ENCODE measurements at places on chromosomes 5 and 9. TPM values are rescaled to one million over a fixed set of nuclear protein-coding genes. Genes with fewer than 3 reads are reported as not detected.
A peak's percentile ranks its signal among the peaks of the same experiment; 100 is the strongest.

Gene UGT3A1
- not detected for total RNA-seq

Gene CBY3
- total RNA-seq, result not detected

Gene WHRN
- total RNA-seq, result 3.2 TPM

Gene BRIX1
- total RNA-seq, result 19.0 TPM

Gene PCDHGB5
- 9.3 TPM for total RNA-seq

Gene RALGDS
- 449 TPM for total RNA-seq

Gene DMAC1
- 22.2 TPM for total RNA-seq

Gene FBXO4
- 1.0 TPM for total RNA-seq

Gene BNC2
- total RNA-seq, result 15.2 TPM

Gene SLC6A7
- not detected for total RNA-seq

GRCh38 chr5:6902597-6902996 lies 189.4 kb downstream of the TENT4A start:
- peak; percentile 66 for DNase-seq

GRCh38 chr5:179879003-179879689 lies 20.5 kb upstream of the MRNIP start:
- DNase-seq, result no peak

DNA sequence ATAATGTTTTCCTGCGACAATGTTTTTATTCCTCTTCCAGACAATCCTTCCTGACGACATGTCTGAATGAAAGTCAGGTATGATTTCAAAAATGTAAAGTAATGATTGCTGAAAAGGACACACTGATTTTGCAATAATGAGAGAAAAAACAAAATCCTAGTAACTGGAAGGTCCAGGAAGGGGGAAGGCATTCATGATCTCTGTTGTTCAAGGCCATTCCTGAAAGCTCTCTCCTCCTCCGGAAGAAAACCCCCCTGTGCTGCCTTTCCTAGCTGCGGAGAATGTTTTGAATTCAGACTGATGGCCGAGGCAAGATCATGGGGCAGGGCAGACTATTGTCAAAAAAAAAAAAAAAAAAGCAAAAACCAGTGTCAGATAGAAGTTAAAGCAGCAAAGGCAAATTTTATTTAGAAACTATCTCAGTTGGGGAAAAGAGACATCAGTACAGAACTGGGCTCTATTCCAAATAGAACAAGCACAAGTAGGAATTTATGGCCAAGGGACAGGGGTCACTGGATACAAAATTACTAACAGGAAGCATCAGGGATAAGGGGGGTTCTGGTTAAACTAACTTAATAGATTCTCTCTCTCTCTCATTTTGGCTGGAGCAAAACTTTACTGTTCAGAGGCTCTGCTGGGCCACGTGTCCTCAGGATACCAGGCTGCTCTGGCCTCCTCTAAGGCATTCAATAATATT lies 36.5 kb upstream of the CTSV start:
- no peak for DNase-seq

DNA sequence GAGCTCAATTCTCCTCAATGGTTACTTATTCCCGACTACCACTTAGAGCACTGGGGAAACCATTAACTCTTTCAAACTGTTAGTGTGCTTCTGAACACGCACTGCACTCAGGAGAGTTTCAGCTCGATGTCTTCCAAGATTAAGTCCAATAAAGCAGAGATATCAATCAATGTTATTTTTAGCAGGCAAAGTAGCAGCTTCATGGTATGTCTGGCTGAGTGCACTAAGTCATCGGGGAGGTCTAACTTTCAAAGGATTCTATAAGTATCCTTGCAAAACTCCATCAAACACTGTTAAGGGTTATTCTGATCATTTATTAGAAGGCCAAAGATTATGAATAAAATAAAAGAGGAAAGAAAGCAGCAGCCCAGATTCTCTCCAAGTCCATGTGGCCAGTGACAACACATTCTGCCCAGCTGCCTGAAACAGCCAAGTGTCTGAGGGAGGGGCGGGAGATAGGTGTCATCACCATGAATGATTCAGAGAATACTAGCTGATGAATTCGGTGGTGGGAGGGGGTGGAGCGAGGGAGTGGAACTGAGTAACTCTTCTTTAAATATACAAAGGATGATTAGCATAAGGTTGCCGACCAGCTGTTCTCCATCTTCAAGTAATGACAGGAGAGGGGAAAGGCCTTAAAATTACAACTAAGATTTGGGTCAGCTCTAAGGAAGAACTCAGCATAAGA lies 21.3 kb downstream of the NREP start:
- peak; percentile 78 for DNase-seq

DNA sequence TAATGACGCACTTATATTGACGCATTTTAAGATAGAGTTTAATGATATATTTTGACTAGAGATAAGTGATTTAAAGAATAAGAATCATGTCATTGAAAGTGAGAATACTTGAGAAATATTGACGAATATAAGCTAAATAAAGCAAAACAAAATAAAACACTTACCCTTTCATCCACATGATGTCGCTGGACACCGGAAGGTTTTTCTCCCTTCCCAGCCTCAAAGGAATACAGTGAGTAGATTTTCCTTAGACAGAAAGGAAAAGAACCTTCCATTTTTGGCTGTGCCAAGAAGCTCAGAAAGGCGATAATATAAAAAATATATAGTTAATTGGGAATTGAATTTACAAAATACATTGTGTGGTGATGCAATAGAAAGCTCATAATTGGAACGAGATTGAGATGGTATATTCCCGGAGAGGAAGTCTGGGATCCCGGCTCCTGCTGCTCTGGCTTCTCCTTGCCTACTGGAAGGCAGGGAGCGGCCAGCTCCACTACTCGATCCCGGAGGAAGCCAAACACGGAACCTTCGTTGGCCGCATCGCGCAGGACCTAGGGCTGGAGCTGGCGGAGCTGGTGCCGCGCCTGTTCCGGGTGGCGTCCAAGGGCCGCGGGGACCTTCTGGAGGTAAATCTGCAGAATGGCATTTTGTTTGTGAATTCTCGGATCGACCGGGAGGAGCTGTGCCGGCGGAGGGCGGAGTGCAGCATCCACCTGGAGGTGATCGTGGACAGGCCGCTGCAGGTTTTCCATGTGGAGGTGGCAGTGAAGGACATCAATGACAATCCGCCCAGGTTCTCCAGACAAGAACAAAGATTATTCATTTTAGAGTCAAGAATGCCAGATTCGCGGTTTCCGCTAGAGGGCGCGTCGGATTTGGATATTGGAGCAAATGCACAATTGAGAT lies at the start of gene PCDHA5:
Gene PCDHA5 (plus strand): TSS at position 239 of the 906 bp plus-strand sequence.
- DNase-seq, result no peak

GRCh38 chr5:622359-622758 lies 10.2 kb downstream of the CEP72 start:
- no peak for DNase-seq

DNA sequence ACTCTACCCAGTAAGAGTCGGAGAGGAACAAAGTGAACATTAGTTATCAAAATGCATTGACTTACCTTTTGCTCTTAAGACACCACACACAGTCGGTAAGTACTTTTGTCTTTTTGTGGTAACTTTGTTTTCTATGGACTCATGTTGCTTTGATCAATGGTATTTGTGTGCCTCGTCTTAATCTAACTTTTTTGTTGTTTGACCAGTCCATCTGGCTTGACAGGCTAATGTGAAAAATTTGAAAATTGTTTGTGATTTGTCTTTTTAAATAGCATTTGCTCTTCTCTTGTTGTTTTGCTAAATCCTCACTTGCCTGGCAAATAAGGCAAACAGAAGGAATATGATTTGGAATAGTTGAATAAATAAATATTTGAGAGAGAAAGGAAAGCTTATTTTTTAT lies 71.4 kb upstream of the CHD1 start:
- no peak for DNase-seq

DNA sequence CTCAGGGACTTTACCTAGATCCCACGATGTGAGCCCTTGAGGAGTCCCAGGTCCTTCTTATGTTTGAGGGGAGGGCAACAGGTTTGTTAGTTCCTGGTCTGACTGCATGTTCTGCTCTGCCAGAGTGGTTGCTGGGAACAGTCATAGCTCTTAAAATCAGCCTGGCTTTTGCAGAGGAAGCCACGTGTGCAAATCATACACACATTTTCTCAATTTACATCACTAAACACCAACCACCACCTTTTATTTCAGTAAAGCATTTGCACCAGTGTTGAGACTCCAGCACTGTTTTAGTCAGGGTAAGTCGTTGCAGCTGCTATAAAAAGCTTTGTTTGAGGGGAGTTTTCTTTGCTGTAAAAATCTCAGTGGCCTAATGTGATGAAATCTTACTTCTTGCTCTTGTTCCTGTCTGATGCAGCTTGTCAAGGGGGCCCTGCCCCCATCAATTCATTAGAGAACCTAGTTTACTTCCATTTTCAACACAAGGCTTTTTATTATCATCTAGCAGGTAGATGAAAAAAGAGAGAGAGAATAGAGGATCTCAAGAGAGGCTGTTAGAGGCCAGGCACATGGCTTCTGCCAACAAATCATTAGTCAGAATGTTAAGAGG lies 70.3 kb upstream of the VCAN start:
- no peak for DNase-seq

DNA sequence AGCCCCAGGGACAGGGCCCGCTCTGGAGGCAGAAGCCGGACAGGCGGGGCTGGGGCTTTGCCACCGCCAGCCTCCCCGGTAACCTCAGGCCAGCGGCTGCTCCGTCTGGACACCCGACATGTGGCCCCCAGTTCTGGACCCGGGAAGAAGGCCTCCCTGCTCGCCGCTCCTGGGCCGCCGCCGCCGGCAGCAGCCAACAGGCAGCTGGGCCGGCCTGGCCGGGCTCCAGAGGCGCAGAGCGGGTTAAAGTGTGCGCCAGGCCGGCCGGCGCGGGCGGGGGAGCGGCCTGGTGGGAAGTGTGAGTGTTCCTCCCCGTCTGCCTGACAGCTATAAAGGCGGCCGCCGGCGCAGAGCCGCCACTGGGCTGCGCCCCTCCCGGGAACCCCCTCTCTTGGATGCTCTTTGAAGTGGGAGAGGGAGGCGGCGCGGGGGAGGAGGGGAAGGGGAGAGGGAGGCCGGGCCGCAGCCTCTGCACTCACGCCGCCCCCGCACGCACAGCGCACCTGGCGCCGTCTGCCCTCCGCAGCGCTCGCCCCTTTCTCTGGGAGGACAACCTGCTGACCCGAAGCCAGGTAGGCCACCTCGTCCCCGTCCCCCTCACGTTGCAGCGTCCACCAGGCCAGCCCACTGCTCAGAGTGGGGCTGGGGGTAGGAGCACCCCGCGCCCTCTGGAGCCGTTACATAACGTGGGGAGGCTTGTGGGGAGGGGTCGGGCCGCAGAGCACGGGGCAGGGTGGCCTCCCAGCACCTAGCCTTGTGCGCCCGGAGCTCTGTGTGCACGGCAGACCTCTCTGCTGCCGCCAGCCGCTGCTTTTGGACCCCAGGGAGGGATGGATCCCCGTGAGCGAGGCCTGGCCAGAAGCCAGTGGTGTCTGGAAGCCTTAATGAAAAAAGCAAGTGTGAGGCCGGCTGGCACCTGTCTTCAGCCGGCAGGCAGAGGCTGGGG lies at the start of gene ADAMTSL2:
Gene ADAMTSL2 (plus strand): TSS at position 359 of the 946 bp plus-strand sequence. CDS start 2,009 bp downstream, outside the sequence.
- DNase-seq, result peak; percentile 78

GRCh38 chr5:79464695-79465332 lies 49.1 kb downstream of the HOMER1 start:
- no peak for DNase-seq

DNA sequence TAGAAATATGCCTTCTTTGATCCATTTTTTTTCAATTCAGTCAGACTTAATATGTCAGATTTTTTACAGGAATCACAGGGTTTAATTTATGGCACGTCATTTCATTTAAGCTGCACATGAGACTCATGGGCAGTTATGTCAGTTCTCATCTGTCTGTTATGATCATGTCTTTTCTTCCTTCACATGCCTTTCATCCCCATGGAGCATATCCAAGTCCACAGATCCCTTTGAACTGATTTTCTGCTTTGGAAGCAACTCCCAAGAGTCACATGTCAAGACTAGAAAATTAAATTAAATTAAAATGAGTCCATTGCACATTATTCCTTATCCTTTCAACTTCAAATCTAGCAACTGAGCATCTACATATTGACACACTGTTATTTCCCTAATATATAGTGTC lies 1274.0 kb upstream of the C9orf72 start:
- DNase-seq, result no peak

DNA sequence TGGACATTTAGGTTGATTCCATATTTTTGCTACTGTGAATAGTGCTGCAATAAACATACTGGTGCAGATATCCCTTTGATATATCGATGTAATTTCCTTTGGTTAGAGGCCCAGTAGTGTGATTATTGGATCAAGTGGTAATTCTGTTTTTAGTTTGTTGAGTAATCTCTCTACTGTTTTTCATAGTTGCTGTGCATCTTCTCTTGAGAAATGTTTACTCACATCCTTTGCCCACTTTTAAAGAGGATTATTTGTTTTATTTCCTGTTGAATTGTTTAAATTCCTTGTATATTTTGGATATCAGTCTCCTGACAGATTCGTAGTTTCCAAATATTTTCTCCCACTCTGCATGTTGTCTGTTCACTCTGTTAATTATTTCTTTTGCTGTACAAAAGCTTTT lies 352.6 kb upstream of the TARS1 start:
- no peak for DNase-seq

DNA sequence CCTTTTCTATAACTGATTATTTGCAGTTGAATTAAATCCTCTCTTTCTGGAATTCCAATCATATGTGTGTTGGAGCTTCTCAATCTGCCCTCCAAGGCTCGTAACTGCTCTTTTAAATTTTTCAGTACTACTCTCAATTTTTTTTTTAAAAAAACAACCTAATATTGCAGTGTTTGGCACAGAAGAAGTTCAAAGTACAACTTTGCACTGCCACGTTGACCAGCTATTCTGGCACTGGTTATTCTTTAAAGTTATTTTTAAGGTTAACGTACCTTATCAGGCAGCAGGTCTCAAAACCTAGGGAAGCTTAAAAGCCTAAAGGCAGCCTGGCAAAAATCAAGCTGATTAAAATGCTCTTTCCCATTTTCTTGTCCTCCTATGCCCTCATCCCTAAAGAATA lies 120.5 kb downstream of the GHR start:
- DNase-seq, result no peak

GRCh38 chr5:96196890-96197289 lies 235.2 kb upstream of the ELL2 start:
- DNase-seq, result no peak

DNA sequence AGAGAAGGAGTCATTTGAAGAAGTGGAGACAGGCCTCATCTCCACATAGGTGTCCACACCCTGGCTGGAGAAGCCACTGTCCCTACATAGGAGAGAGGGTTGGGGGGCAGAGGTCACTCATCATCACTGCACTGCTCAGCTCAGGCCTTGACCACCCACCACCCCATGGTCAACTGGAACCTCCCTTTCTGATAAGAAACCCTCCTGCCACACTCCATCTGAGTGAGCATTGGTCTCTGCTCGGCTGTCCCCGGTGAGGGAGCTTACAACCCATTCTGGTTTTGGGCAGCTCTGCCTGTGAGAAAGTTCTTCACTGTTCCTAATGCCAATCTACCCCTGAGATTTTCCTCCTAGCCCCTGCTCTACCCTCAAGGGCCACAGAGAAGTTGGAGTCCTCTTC lies 28.8 kb downstream of the CSF1R start:
- DNase-seq, result no peak

GRCh38 chr5:176388003-176388443 lies 375 bp downstream of the NOP16 start:
- no peak for DNase-seq

All from glutamatergic neuron (in vitro differentiated cells).